NCI-H345 (cell line): ENCODE measurements at places on chromosomes 3 and 15.

GRCh38 chr3:52317208-52318000, 1.3 kb downstream of the DNAH1 start:
- peak; percentile 48 for DNase-seq

GRCh38 chr3:127711896-127712295, 39.1 kb downstream of the ABTB1 start:
- DNase-seq: no peak

DNA sequence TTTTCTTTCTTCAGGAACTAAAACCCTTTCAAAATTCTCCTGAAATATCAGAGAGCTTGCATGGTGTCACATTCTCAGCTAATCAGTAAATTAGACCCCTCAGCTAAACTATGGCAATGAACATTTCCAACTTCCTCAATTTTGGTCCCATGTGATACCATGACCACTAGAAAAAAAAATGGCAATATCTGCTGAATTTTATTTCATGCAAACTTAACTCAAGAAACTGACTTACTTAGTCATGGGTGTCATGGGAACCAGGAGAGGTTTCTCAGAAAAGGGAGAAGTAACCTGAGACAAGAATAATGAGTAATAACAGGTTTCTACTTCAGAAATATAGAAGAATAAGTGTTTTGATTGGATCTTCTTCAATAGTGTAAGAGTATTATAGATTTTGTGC, 784.6 kb upstream of the ALCAM start:
- no peak for DNase-seq

DNA sequence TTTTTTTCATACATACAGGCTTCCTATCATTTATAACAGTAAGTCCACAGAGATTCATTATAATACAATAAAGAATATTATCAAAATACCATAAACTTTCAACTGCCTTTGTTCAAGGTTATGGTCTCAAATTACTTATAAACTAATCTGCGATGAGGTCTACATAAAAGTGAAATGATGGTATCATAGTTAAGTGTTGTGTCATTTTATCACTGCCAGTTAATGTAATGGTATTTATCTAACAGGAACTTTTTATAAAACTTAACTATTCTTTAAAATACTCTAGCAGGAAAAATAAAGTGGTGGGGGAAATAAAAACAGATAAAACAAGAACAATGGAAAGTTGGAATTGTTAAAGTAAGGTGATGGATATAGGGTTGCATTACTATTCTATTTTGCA, 153.1 kb downstream of the OSBPL10 start:
- no peak for DNase-seq

- DNase-seq: no peak
These were observed 1054.6 kb upstream of the EPHA6 start for GRCh38 chr3:95759614-95760301.

GRCh38 chr15:91950631-91951329, 97.3 kb downstream of the SLCO3A1 start:
- DNase-seq: no peak
